Esophagus mucosa (tissue), 1 donor: ENCODE measurements at places on chromosomes 16 and 17. TPM values are rescaled to one million over a fixed set of nuclear protein-coding genes. Genes with fewer than 3 reads are reported as not detected.

Gene TPSB2
- 4.5 TPM for total RNA-seq

Gene ESRP2
- total RNA-seq, result 82.1 TPM

Gene CDH5
- 5.3 TPM for total RNA-seq

Gene CES3
- 1.1 TPM for total RNA-seq

Gene NPIPB2
- total RNA-seq, result 6.3 TPM

Gene ALDOC
- 24.9 TPM for total RNA-seq

Gene MPP3
- 2.8 TPM for total RNA-seq

Gene CHRNE
- 0.32 TPM for total RNA-seq

Gene ABCC6
- total RNA-seq, result 0.08 TPM

Gene TMEM170A
- 11.1 TPM for total RNA-seq

Gene BAHCC1
- total RNA-seq, result 4.2 TPM

Gene SLFN14
- not detected for total RNA-seq

Gene TRPV2
- 2.7 TPM for total RNA-seq

Gene CX3CL1
- 3.7 TPM for total RNA-seq

Gene NLGN2
- 3.0 TPM for total RNA-seq

Gene MYLK3
- total RNA-seq, result 0.08 TPM

Gene CMTM4
- total RNA-seq, result 13.1 TPM

Gene HYDIN
- total RNA-seq, result 0.20 TPM

Gene KRTAP9-4
- not detected for total RNA-seq

Gene EME2
- total RNA-seq, result 13.0 TPM

Gene RHOT1
- total RNA-seq, result 16.2 TPM

Gene KRT9
- 0.16 TPM for total RNA-seq

Gene RABEP2
- total RNA-seq, result 15.8 TPM

Gene RGS9
- total RNA-seq, result 0.84 TPM

Gene PSMC5
- total RNA-seq, result 102 TPM

Gene KRT34
- total RNA-seq, result 0.44 TPM

Gene GAST
- not detected for total RNA-seq

Gene NOD2
- total RNA-seq, result 15.4 TPM

Gene EVPLL
- 5.3 TPM for total RNA-seq

Gene OTOP3
- 14.7 TPM for total RNA-seq

Gene PNMT
- 1.1 TPM for total RNA-seq

Gene LITAF
- total RNA-seq, result 36.9 TPM

Gene KRT10
- total RNA-seq, result 50.3 TPM

Gene TSNAXIP1
- 0.40 TPM for total RNA-seq

Gene PHOSPHO1
- 0.20 TPM for total RNA-seq

Gene TAC4
- not detected for total RNA-seq

Gene CHST5
- total RNA-seq, result not detected

Gene TMEM238L
- 2.3 TPM for total RNA-seq

Gene TBC1D3I
- total RNA-seq, result 0.68 TPM

Gene TMC7
- 0.72 TPM for total RNA-seq

Gene TSPOAP1
- total RNA-seq, result 2.6 TPM

Gene MFAP4
- 5.2 TPM for total RNA-seq

Gene PIK3R6
- total RNA-seq, result 0.16 TPM

Gene TNFSF13
- total RNA-seq, result 6.4 TPM

Gene LPCAT2
- total RNA-seq, result 9.8 TPM

Gene KRTAP4-11
- not detected for total RNA-seq

Gene POLR2C
- 32.0 TPM for total RNA-seq

Gene NOS2
- total RNA-seq, result not detected

Gene FBXL16
- 15.1 TPM for total RNA-seq

Gene FSCN2
- total RNA-seq, result 0.76 TPM

Gene SLC5A10
- total RNA-seq, result 0.64 TPM

Gene TBC1D10B
- 25.3 TPM for total RNA-seq

Gene CSF3
- 0.64 TPM for total RNA-seq

Gene SLC6A2
- total RNA-seq, result not detected

Gene KRTAP9-8
- not detected for total RNA-seq

Gene CCL14
- total RNA-seq, result 10.4 TPM

Gene REXO5
- 2.5 TPM for total RNA-seq

Gene SLC35G6
- not detected for total RNA-seq

Gene QPRT
- total RNA-seq, result 0.60 TPM
